H9 (cell line): ENCODE measurements at places on chromosomes 3 and 15. TPM values are rescaled to one million over a fixed set of nuclear protein-coding genes. Genes with fewer than 3 reads are reported as not detected.
A peak's percentile ranks its signal among the peaks of the same experiment; 100 is the strongest.

GRCh38 chr3:192799721-192800120 lies 72.4 kb upstream of the FGF12 start:
- H3K27me3 ChIP-seq = no peaks in the 10 kb centered on the region
- H3K4me3 ChIP-seq = no peak overlapping the region
- H3K36me3 ChIP-seq = peaks cover 12% of the 10 kb centered on the region

- no peak overlapping the region for H3K4me3 ChIP-seq
- DNase-seq = no peak
- no peaks in the 10 kb centered on the region for H3K27me3 ChIP-seq
- H3K36me3 ChIP-seq = peaks cover 5% of the 10 kb centered on the region; the same call in 1 of the 2 replicates
These were observed 231.1 kb downstream of the NR2F2 start for GRCh38 chr15:96561593-96561992.

GRCh38 chr3:171462224-171462623 lies 2.0 kb upstream of the TNIK start:
- H3K27ac ChIP-seq = no peak overlapping the region
- peaks cover 2% of the 10 kb centered on the region; the same call in 1 of the 3 replicates for H3K36me3 ChIP-seq
- no peaks in the 10 kb centered on the region for H3K27me3 ChIP-seq
- peaks cover 5% of the 10 kb centered on the region; the same call in 1 of the 2 replicates for H3K4me1 ChIP-seq
- DNase-seq = peak; percentile 52

GRCh38 chr15:62832231-62832630 lies 210.3 kb upstream of the TPM1 start:
- H3K27ac ChIP-seq = no peak overlapping the region
- no peaks in the 10 kb centered on the region for H3K27me3 ChIP-seq
- H3K36me3 ChIP-seq = peaks cover 8% of the 10 kb centered on the region; the same call in 2 of the 3 replicates
- no peaks in the 10 kb centered on the region for H3K4me1 ChIP-seq
- no peak for DNase-seq
- no peak overlapping the region for H3K4me3 ChIP-seq

DNA sequence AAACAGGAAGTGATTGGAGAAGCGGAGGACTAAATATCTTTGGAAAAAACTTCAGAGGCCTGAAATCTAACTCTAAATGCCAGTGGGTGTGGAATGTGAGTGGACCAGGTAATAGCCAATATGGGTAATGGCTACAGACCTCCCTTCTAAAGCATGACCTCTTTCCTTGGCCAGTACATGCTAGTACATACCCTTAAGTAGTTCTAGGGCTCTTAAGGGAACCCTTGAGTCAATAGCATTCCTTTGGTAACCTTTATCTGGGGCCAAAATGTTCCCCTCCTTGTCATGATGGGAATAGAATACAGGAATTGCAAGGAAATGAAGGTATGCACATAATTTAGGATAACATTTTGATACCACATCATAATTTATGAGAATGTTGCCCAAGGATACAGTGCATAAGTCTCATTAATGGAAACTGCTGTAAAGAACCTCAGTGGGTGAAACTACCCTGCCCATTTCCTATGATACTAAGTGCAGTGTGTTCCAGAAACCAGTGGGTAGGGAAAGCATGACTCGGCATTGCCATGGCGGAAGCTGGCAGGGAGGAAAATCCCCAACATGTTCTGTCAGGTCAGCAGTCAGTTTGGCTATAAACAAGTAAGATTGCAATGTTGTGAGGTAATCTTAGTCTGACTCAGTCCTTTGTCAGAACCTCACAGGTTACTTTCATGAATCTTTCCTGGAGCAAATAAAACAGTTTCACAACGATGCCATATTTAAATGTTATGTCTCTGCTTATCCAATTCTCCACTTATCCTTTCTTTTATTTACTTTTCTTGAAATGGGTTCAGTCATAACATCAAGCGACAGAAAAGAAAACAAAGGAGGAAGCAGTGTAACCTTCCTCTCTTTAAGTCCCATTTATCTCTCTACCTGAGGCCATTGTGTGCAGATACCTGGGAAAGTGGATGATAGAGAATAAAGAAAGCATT lies 23.5 kb upstream of the RAP2B start:
- no peaks in the 10 kb centered on the region for H3K27me3 ChIP-seq
- no peak overlapping the region for H3K27ac ChIP-seq
- H3K4me3 ChIP-seq = no peak overlapping the region
- no peaks in the 10 kb centered on the region for H3K36me3 ChIP-seq
- no peaks in the 10 kb centered on the region for H3K4me1 ChIP-seq

DNA sequence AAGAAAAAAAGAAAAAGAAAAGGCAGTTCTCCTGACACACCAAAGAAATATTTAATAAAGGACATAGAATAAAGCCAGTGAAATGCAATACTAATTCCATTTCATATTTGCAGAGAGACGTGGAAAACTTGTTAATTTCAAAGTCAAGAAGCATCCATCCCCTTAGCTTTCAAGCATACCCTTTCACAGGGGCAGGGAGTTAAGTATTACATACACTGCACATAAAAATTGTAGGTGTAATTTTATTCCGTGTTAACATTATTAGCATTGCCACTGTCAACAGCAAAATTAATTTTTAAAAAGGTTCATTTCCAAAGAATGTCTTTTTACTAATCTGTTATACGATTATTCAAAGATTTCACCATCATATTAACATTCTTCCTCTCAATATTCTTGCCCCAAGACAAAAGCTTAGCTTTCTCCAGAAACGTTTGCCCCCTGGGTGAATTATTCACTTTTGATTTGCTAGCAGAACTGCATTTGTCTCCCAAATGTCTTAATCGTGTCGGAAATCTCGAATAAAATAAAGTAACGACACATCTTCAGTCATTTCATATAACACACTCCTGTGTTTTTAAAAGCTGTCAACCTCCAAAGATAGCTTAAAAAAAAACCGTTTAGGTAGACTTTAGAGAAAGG lies 517.9 kb downstream of the MECOM start:
- DNase-seq = no peak
- H3K27me3 ChIP-seq = peaks cover 22% of the 10 kb centered on the region
- peak overlapping the region; percentile 81 for H3K4me3 ChIP-seq

GRCh38 chr3:186365202-186365974 lies 3.4 kb upstream of the DGKG start:
- peaks cover 35% of the 10 kb centered on the region; the same call in 1 of the 2 replicates for H3K27me3 ChIP-seq
- H3K4me3 ChIP-seq = no peak overlapping the region

DNA sequence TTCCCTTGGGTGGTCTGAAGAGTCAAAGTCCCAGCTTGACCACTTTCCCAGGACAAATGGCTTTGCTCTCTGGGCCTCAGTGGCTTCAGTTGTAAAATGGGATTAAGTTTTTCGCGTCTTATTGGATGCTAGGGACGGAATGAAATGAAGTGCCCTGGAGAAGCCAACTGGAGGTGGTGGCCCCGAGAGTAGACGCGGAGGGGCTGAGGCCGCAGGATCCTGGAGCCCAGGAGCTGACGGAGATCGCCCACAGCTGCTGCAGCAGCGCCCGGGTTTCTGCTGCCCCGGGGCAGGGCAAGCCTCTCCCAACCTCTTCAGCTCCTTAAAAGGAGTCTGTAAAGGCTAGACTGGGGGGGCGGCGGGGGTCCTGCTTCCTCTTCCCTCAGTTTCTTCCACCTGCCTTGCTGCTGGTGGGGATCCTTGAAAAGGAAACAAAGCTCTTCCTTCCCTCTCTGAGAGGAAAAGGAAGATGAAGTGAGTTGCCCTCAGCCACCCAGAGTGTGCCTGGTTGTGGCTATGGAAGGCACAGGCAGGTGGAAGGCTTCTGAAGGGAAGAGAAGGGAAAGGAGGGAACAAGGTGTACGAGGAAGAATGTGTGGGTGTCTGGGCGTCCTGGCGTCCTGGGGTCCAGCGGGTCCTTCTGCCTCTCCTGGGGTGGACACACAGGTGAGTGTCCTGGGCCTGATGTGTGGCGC lies 967 bp upstream of the BNC1 start:
- peaks cover 29% of the 10 kb centered on the region; the same call in 1 of the 2 replicates for H3K27me3 ChIP-seq
- H3K4me1 ChIP-seq = no peaks in the 10 kb centered on the region
- no peak overlapping the region for H3K27ac ChIP-seq
- H3K36me3 ChIP-seq = no peaks in the 10 kb centered on the region
- H3K4me3 ChIP-seq = peak overlapping the region; percentile 52

GRCh38 chr3:8441969-8442559 lies 59.6 kb upstream of the LMCD1 start:
- DNase-seq = peak; percentile 64
- peaks cover 15% of the 10 kb centered on the region for H3K36me3 ChIP-seq
- H3K4me3 ChIP-seq = no peak overlapping the region
- H3K27me3 ChIP-seq = no peaks in the 10 kb centered on the region

GRCh38 chr3:54437271-54437670 lies 314.9 kb downstream of the CACNA2D3 start:
- H3K36me3 ChIP-seq = no peaks in the 10 kb centered on the region
- no peaks in the 10 kb centered on the region for H3K4me1 ChIP-seq
- no peak overlapping the region for H3K4me3 ChIP-seq

GRCh38 chr15:47607695-47608094 lies 109.6 kb upstream of the SEMA6D start:
- no peak overlapping the region for H3K27ac ChIP-seq
- no peaks in the 10 kb centered on the region for H3K4me1 ChIP-seq
- no peak for DNase-seq

GRCh38 chr3:42658771-42659390 lies 5.4 kb downstream of the ZBTB47 start:
- DNase-seq = no peak
- H3K27ac ChIP-seq = no peak overlapping the region
- peaks cover 21% of the 10 kb centered on the region for H3K36me3 ChIP-seq
- no peak overlapping the region for H3K4me3 ChIP-seq
- no peaks in the 10 kb centered on the region for H3K27me3 ChIP-seq

DNA sequence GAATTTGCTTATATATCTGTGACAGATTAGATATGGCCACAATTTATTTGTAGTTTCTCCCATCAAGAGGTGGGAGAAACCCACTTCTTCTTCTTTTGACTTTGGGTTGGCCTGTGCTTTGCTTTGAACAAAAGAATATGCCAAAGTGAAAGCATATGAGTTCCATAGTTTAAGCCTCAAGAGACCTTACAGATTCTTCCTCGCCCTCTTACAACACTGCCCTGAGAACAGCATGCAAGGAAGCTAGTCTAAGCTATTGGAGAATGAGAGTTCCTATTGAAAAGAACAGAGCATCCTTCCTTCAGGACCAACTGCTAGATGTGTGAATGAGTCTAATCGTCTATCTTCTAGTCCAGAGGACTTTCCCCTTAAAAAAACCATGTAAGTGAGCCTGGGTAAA lies 394.8 kb downstream of the TUSC7 start:
- DNase-seq = no peak
- H3K27me3 ChIP-seq = no peaks in the 10 kb centered on the region
- H3K36me3 ChIP-seq = peaks cover 3% of the 10 kb centered on the region; the same call in 1 of the 2 replicates
- no peak overlapping the region for H3K4me3 ChIP-seq
- no peak overlapping the region for H3K27ac ChIP-seq
- peaks cover 4% of the 10 kb centered on the region; the same call in 1 of the 2 replicates for H3K4me1 ChIP-seq

DNA sequence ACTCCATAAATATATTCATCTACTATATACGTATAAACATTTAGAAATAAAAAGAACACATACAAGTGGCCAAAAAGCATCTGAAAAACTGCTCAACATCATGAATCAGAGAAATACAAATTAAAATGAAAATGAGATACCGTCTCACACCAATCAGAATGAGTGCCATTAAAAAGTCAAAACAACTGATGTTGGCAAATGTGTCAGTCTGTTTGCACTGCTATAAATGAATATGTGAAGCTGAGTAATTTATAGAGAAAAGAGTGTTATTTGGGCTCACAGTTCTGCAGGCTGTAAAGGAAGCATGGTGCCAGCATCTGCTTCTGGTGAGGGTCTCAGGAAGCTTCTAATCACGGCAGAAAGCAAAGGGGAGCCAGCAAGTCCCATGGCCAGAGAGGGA lies 620.3 kb upstream of the CCDC54 start:
- H3K27me3 ChIP-seq = no peaks in the 10 kb centered on the region
- no peak overlapping the region for H3K4me3 ChIP-seq
- H3K36me3 ChIP-seq = peaks cover 6% of the 10 kb centered on the region
- no peaks in the 10 kb centered on the region for H3K4me1 ChIP-seq

- H3K27me3 ChIP-seq = no peaks in the 10 kb centered on the region
- H3K4me1 ChIP-seq = no peaks in the 10 kb centered on the region
- H3K36me3 ChIP-seq = peaks cover 55% of the 10 kb centered on the region
- H3K27ac ChIP-seq = no peak overlapping the region
- DNase-seq = no peak
- 0 out of 3 replicates have a peak overlapping the region, but pooled peaks have one; percentile 4 for H3K4me3 ChIP-seq
These were observed 4.5 kb downstream of the SMC4 start for GRCh38 chr3:160403796-160404470.

GRCh38 chr3:175187586-175187985 lies 328.5 kb downstream of the NAALADL2 start:
- no peak overlapping the region for H3K27ac ChIP-seq
- no peaks in the 10 kb centered on the region for H3K4me1 ChIP-seq
- no peaks in the 10 kb centered on the region for H3K27me3 ChIP-seq
- H3K4me3 ChIP-seq = no peak overlapping the region
- H3K36me3 ChIP-seq = peaks cover 6% of the 10 kb centered on the region
- DNase-seq = no peak

- no peak for DNase-seq
- H3K36me3 ChIP-seq = no peaks in the 10 kb centered on the region
- H3K4me1 ChIP-seq = peaks cover 3% of the 10 kb centered on the region; the same call in 1 of the 2 replicates
These were observed 1079.5 kb downstream of the IGSF11 start for GRCh38 chr3:117955196-117955595.

DNA sequence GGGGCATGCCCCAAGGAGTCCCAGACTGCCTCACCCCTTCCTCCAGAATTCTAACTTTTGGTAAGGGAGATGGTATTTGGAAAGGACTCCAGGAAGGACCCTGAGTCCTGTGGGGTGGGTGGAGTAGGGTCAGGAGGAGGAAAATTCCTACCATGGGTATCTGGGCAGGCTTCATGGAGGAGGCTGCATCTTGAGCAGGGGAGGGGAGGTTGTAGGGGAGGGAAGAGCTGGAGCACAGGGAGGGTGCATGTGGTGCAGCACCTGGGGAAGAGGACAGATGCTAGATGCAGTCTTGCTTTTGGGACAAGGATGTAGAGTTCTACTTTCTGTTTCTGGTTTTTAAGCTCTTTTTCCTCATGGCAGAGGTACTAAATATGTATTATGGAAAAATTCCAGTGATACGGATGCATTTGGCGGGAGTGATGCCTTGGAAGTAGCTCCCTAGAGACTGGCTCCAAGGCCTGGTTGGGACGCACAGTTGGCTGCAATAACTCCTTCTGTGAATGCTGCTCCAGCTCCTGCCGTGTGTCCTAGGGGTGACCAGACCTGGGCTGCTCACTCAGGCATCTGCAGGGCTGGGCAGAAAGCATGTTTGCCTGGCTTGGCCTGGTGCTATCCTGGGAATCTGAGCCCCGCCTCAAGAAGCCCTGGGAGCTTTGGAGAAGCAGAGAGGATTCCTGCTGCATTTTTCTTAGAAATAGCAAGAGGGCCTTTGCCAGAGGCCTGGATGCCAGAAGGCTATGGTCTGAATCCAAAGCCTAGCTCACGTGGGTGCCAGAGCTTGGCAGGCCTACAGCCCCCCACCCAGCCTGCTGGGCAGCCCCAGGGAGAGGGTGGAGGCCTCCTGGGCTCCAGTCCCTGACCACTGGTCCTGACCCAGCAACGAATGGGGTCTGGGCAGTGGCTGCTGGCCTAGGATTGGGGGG lies 10.1 kb downstream of the SEMA3F start:
- no peak overlapping the region for H3K27ac ChIP-seq
- peaks cover 10% of the 10 kb centered on the region for H3K36me3 ChIP-seq
- H3K4me3 ChIP-seq = no peak overlapping the region; the same call in 1 of the 3 replicates
- H3K4me1 ChIP-seq = peaks cover 7% of the 10 kb centered on the region; the same call in 1 of the 2 replicates
- DNase-seq = no peak

The DNAH12 gene
- total RNA-seq = not detected in 2 replicates

The GOLGA8G gene
- total RNA-seq = not detected in 2 replicates

The LRRC2 gene
- total RNA-seq = 2.6 and 3.4 TPM in 2 replicates

The MEX3B gene
- 10.4 and 11.0 TPM in 2 replicates for total RNA-seq

The CATSPER2 gene
- 1.6 and 4.6 TPM in 2 replicates for total RNA-seq
